Activated CD4-positive, alpha-beta T cell treated with anti-CD3 and anti-CD28 coated beads, Interleukin-2, amount 50 U/mL, for 16 hours (primary cell): ENCODE measurements at places on chromosomes 3 and 15.

GRCh38 chr3:48285132-48285531, 44.2 kb downstream of the ZNF589 start:
- DNase-seq: no peak

DNA sequence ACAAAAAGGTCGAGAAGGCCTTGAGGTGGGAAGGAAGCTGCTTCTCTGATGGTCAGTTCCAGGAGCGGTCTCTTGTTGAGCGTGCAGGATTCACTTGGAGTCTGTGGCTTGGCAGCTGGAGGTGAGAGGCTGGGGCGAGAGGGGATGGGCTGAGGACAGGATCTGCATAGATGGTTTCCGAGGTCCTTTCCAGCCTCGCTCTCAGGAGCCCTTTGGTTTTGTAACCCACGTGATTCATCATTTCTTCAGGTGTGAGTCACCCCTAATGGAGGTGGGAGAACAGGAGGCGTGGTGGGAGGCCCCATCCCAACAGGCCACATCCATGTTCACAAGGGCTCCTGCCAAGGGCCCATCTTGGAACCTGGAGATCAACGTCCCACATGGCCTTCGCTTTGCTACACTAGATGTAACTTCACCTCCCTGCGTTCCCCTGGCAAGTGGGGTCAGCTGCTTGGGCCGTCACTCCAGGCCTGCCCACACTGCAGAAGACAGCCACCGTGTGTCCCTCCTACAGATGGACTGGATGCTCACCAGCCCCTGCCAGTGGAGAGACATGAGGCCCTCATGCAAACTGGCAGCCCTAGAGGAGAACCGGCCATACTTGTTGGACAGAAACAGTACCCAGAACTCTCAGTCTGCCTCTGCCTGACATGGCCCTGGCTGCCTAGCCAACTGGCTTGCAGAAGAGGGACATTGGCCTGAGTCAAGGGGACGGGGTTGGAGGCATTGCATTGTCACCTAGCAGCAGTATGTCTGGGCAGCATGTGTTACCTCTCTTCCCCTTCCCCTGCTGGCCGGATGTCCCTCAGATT, 1.6 kb upstream of the PCSK6 start:
- DNase-seq: no peak

DNA sequence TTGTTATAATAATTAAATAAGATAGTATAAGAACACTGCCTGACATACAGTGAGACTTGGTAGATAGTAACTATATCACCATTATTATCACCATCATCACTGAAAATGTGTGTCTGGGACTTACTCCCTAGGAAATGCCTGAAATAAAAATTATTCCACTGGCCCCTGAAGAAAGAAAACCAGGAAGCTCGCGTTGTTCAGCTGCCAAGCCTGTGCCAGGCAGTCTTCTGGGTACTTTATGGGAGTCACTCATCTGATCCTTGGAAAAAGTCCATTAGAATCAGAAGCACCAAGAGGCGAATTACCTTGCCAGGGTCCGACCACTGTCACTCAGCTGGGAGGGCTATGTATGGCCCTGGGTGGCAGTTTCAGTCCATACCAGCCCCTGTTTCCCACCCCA, 220.3 kb upstream of the TPM1 start:
- no peak for DNase-seq

DNA sequence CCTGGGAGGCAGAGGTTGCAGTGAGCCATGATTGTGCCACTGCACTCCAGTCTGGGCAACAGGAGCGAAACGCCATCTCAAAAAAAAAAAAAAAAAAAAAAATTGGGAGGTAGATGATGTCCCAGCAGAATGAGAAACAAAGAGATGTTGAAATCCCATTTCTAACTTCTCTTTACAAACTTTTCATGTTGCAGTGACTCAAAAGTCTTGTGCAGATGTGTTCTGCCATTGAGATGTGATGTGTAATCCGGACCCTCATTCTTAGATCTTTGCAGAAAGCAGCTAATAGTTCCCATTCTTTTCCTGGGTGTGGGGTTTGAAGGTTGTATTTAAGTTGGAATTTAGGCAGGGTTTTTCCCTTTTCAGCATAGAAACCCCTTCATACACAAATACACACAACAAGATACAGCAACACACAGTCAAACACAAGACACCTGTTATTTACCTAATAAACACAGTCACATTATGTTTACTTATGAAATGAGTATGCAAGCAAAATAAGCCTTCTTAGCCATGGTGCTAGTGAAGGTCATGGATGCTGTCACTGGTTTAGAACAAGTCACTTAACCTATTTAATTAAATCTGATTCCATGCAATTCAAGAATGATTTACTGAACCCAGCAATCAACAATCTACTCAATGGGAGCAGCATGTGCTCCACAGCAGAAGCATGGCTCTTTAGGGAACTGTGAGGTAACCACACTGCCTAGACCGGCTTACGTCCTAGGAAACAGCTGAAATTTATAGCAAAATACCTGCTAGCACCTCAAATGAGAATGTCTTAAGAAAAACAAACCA, 14.9 kb downstream of the SIAH2 start:
- DNase-seq: no peak

DNA sequence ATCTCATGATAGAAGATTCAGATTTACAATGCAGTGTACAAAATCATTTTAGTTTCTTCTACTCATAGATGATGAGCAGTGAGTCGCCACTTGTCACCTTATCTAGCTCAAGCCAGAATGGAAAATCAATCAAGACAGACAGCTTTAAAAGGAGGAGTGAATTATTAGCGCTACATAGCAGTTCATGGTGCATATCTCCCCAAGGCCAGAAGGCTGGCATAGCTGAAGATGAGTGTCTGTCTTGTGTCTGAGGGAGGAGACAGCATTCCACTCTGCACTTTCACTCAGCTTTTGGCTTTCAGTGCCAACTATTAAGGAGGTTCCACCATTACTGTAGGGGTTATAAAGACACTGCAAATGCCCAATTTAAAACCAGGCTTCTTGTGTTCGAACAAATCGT, 804.1 kb upstream of the LMCD1 start:
- DNase-seq: no peak

- no peak for DNase-seq
Observed at GRCh38 chr15:57534281-57534680, 57.4 kb upstream of the MYZAP start.

DNA sequence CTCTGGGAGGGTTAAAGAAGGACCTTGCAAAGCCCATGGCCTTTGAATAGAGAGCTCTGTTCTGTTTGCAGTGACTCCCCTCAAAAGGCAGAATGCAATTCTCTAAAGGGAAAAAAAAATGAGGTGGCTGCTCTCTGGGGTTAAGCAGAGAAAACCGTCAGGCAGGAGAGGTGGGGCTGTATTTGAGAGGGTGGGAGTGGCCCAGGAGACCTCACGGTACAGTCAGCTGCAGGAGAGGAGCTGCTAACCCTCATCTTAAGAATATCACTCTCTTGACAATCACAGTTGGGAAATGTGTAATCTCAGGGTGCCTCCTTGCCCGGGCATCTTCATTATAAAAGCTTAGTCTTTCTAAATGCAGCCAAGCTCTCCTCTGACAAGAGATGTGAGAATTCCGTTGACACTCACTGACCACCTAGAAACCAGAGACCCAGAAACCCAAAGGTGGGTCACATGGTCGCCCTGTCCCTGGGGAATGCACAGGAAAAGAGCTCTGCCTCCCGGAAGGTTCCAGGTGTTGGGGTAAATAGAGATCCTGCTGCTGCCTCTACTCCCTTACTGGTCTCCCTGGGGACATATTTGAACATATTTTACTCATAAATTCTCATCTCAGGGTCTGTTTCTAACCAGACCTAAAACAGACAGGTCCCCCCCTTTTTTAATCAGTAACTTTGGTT, 159.1 kb upstream of the CTDSPL start:
- no peak for DNase-seq

GRCh38 chr3:25648107-25648535, 16.6 kb downstream of the TOP2B start:
- peak; percentile 85 for DNase-seq

- no peak for DNase-seq
Observed at GRCh38 chr15:101204739-101205535, 46.9 kb downstream of the CHSY1 start.

GRCh38 chr15:25178835-25179672, 224.3 kb downstream of the SNRPN start:
- DNase-seq: no peak

GRCh38 chr15:94269954-94270353, 38.6 kb downstream of the MCTP2 start:
- DNase-seq: no peak

- DNase-seq: peak; percentile 8
Observed at GRCh38 chr3:31014317-31015040, 120.0 kb upstream of the GADL1 start.

GRCh38 chr3:58335652-58335947, 2.9 kb downstream of the PXK start:
- DNase-seq: no peak

GRCh38 chr15:98669638-98670037, 21.3 kb downstream of the IGF1R start:
- no peak for DNase-seq

- no peak for DNase-seq
Observed at GRCh38 chr3:175046601-175047000, 187.5 kb downstream of the NAALADL2 start.

- no peak for DNase-seq
Observed at GRCh38 chr15:30865257-30865656, 38.5 kb upstream of the FAN1 start.

DNA sequence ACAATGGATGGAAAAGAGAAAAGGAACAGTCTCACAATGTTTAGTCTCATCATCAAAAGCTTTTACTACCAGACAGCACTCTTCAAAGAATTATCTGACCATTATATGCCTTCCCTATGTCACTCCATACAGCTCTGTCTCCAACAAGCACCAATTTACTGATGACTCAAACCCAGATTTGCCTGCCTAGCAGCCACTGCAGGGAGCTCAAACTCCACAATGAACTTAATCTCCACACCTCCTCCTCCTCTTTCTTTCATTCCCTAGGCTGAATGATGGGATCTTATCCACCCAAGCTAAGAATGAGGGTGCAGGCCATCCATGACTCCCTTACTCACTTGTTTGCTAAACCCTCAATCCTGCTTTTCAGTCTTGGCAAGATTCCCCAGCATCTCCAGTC, 45.5 kb downstream of the NBEAL2 start:
- peak; percentile 26 for DNase-seq

- DNase-seq: no peak
Observed at GRCh38 chr3:120469440-120469839, 18.6 kb upstream of the FSTL1 start.
